GM12878 (cell line): ENCODE measurements at places on chromosomes 7 and 10. TPM values are rescaled to one million over a fixed set of nuclear protein-coding genes. Genes with fewer than 3 reads are reported as not detected.

DNA sequence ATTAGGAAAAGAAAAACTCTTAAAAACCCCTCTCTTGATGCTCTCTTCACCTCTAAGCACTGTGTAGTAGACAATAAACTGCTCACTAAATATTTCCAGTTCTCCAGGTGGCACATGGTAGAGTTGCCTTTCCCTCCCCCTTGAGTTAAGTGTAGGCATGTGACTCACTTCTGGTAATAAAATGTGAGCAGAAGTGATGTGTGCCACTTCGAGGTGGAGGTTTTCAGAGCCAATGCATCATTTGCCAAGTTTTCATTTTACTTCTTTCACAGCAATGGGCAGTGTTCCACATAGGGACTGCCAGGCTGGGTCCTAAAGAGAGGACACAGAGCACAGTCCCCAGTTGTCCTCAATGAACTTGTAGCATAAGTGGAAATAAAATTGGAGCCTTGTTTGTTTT lies 131.6 kb upstream of the NPY start:
- H3K27ac ChIP-seq, result no peak overlapping the region
- no peaks in the 10 kb centered on the region for H3K4me1 ChIP-seq
- H3K36me3 ChIP-seq, result no peaks in the 10 kb centered on the region

DNA sequence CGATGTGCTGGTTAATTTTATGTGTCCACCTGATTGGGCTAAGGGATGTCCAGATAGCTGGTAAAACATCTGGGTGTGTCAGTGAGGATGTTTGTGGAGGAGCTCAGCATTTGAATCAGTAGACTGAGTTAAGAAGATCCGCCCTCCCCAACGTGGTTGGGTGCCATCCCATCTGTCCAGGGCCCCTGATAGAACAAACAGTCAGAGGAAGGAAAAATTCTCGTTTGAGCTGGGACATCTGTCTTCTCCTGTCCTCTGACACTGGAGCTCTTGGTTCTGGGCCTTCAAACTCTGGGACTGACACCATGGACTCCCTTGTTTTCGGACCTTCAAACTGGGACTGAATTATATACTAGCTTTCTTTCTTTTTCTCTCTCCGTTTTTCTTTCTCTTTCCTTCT lies 59.6 kb downstream of the CARD11 start:
- no peak overlapping the region for H3K27ac ChIP-seq
- H3K4me3 ChIP-seq, result no peak overlapping the region
- H3K4me1 ChIP-seq, result peaks cover 28% of the 10 kb centered on the region
- H3K36me3 ChIP-seq, result peaks cover 2% of the 10 kb centered on the region
- no peak for DNase-seq

- no peak overlapping the region for H3K4me3 ChIP-seq
- no peak overlapping the region for H3K27ac ChIP-seq
- no peaks in the 10 kb centered on the region for H3K4me1 ChIP-seq
- DNase-seq, result no peak
These were observed 49.6 kb upstream of the PDE1C start for GRCh38 chr7:32119790-32120196.

DNA sequence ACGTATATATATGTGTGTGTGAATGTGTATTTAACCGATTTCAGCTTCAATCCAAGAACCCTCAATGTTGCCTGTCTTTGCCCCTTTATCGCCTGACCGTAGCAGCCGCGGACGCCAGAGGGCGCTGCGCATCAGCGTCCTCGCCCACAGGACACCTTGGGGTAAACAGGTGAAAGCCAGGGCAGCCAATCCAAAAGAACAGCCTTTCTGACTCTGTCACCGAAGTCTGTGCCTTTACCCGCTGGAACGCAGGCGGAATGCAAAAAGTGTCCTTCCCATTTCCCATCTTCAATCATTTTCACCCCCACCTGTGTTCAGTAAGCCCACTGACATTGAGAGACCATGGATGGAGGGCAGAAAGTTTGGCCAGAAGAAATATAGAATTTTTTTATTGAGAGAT lies 3.6 kb downstream of the NXPH1 start:
- H3K4me3 ChIP-seq, result no peak overlapping the region
- DNase-seq, result peak; percentile 4
- no peak overlapping the region for H3K27ac ChIP-seq
- H3K4me1 ChIP-seq, result no peaks in the 10 kb centered on the region

DNA sequence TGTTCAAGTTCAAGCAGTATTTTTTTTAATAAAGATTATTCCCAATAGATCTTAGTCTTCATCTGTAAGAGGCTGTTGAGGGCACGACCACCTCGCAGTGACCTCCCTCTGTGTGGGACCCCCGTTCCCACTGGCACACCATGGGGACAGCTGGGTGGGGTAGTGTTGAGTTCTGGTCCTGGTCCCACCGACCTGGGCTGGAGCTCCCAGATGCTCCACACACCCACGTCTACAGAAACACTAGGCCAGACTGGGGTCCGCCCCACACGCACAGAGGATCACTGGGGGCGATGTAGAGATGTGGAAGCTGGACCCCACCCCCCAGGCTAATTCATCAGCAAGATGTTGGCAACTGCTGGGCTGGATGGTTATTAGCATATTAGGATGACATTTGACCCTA lies 623.6 kb downstream of the PTPRN2 start:
- no peak overlapping the region for H3K27ac ChIP-seq
- no peak overlapping the region for H3K4me3 ChIP-seq
- no peak for DNase-seq
- H3K36me3 ChIP-seq, result no peaks in the 10 kb centered on the region

- H3K4me3 ChIP-seq, result no peak overlapping the region
- H3K27me3 ChIP-seq, result no peaks in the 10 kb centered on the region
- no peak for DNase-seq
These were observed 32.3 kb downstream of the SDHAF3 start for GRCh38 chr7:97149843-97150242.

GRCh38 chr10:114995468-114996247 lies 57.7 kb downstream of the TRUB1 start:
- H3K4me3 ChIP-seq, result no peak overlapping the region
- no peaks in the 10 kb centered on the region for H3K27me3 ChIP-seq
- no peak overlapping the region for H3K27ac ChIP-seq
- DNase-seq, result no peak

- H3K27me3 ChIP-seq, result no peaks in the 10 kb centered on the region
- H3K27ac ChIP-seq, result no peak overlapping the region
- no peak for DNase-seq
- H3K4me1 ChIP-seq, result peaks cover 10% of the 10 kb centered on the region
- H3K36me3 ChIP-seq, result peaks cover 23% of the 10 kb centered on the region
These were observed 89.8 kb upstream of the SAMD8 start for GRCh38 chr10:75021379-75022249.

DNA sequence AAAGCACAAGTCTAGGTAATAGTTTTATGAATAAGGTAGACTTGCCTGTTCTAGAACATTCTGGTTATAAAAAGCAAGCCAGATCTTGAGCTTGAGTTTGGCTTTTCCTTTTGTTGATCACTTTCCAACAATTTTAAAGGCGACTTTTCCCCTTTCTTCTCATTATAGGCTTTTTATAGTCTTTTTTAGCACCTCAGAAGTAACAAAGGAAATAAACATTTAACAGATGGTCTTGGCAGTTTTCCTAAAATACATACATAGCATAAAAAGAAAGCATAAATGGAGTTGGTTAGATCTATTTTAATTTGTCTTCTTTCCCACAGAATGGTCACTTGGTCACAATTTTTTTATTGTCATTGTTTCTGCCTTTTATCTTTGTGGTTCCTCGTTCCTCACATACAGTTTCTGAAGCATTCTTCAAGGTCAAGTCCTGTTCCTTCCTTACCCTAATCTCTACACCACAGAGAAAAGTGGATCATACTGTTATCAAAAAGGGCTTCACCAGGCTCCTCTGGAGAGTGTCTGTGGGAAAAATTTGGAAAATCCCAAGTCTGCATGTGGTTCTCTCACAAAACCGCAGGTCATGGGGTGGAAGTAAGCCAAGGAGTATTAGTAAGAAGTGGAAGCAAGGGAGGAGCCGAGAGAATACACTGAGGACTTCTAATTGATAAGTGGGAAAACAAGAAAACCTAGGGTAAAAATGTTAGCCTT lies 31.3 kb downstream of the THNSL1 start:
- no peaks in the 10 kb centered on the region for H3K4me1 ChIP-seq
- H3K36me3 ChIP-seq, result no peaks in the 10 kb centered on the region
- no peak overlapping the region for H3K27ac ChIP-seq

DNA sequence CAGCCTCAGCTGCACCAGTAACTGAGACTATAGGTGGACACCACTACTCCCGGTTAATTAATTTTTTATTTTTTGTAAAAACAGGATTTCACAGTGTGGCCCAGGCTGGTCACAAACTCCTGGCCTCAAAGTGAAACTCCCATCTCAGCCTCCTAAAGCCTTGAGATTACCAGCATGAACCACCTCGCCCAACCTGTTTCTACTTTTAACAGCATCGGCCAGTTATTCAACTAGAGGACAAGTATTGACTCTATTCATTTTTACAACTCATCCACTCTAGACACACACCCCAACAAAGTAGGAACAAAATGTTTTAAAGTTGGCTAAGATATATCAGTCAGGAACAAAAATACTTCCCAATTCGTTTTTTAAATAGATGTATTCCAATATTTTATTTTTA lies 334.8 kb downstream of the PARD3 start:
- H3K4me3 ChIP-seq, result no peak overlapping the region
- DNase-seq, result no peak
- no peaks in the 10 kb centered on the region for H3K36me3 ChIP-seq

Gene VPS37D
- total RNA-seq, result 0.21 and 0.27 TPM in 2 replicates

Gene HOGA1
- total RNA-seq, result not detected in 2 replicates

Gene DOCK4
- total RNA-seq, result 0.46 and 0.48 TPM in 2 replicates

Gene SPDYE2
- not detected in 2 replicates for total RNA-seq

Gene MMD2
- total RNA-seq, result not detected in 2 replicates

Gene RFC2
- 73.3 and 73.5 TPM in 2 replicates for total RNA-seq

Gene KMT2C
- 45.2 and 51.0 TPM in 2 replicates for total RNA-seq
